MG63 (cell line): ENCODE measurements at places on chromosomes 6 and 20.

GRCh38 chr20:49713753-49714712, at the start of gene B4GALT5:
TSS of gene B4GALT5 (minus strand) at chr20:49713878. CDS start at chr20:49713690, 188 bp downstream.
- DNase-seq: peak; percentile 80

- no peak for DNase-seq
Observed at GRCh38 chr6:44432726-44433125, 45.2 kb downstream of the CDC5L start.

DNA sequence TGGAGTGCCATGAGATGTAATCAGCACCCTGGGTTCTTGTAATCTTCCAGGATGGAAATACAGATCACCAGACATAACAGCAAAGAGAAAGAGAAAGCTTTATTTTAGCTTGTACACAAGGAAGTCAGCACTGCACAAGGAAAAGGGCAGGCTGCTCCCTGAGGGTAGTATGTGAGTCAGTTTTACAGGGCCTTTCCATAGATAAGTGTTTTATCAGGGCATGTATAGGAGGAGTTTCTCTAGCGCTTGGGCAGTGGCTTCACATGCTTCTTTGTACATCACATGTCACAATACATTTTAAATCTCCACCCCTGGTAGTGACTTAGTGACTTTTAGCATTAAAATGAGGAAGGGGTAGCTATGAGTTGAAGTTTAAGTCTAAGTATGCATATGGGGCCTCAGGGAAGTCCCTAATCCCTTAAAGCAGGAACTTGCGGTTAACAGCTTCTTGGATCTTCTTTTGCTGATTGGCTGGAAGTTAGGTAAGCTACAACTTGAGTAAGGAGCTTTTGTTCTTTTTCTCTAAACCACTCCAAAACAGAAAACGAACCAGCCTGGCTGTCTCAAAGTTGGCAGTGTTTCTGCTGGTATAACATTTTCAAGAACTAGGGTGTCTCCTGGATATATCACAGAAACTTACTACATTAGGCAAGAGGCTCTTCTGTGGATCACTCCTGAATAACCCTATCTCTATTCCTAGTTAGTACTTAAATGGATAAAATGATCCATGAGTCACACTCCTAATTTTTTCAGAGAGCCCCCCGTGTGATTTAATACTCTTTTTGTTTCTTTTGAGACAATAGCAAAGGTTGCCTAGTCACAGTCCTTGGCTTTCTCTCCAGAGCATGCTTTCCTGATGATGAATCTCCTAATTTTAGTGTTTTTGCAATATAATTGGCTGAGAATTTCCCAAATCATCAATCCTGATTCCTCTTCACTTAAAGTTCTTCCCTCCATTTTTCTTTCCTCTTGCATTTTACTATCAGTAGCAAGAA, 60.2 kb downstream of the MRAP2 start:
- DNase-seq: no peak

GRCh38 chr6:143026696-143027449, 33.8 kb upstream of the AIG1 start:
- no peak for DNase-seq
